NCI-H510A (cell line): ENCODE measurements at places on chromosomes 16 and 17.

- no peak for DNase-seq
Measured at GRCh38 chr17:603406-604114, 111.1 kb downstream of the VPS53 start.

- DNase-seq = no peak
Measured at GRCh38 chr16:50466170-50466569, 82.0 kb upstream of the NKD1 start.

GRCh38 chr17:80937462-80938381 lies 53.9 kb upstream of the CHMP6 start:
- no peak for DNase-seq

DNA sequence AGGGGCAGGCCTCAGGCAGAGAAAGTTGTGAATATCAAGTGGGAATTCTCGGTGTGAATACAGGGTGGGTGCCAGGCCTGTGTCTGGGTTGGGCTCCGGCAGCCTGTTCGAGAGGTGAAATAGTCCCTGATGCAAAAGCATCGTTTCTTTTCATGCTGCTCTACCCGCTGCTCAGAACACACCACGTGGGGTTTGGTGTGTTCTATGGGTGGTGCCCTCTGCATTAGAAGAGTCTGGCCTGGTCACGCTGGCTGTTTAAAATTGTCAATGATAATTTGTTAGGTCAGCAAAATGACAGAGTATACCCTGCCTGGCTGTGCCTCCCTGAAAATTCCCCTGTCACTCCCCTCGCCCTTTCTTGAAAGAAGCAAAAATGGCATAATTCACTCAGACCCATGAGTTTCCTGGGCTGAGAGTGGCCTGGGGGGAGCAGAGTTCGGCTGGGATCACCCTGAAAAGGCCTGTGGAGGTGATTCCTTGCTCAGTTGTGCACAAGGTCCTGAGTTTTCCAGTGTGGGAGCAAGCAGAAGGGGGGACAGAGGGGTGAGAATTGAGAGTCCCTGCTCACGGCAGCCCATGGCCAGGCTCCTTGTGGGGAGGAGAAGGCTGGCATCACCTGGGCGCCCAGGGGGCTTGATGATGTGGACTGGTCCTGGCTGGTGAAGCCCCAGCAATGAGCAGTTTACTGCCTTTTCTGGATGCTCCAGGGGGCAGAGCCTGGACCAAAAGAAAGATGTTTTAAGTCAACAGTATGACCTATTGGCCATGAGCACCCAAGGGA lies 3.2 kb downstream of the CACNG5 start:
- DNase-seq = no peak

DNA sequence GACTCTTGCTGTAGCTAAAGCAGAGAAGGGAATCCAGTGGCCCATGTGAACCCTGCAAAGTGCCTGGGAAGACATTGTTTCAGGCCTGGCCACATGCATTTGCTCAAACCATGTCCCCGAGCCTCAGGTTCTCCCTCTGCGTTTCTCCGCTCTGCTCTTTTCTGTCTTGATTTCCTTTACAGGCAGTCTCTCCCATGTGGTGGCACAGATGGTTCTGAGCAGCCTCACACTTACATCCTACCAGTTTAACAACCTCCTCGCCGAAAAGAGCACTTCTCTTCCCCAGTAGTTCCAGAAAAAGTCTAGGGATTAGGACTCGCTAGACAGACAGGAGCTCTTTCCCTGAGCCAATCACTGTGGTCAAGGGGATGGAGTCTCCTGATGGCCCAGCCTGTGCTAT lies 28.3 kb upstream of the MYH10 start:
- no peak for DNase-seq

DNA sequence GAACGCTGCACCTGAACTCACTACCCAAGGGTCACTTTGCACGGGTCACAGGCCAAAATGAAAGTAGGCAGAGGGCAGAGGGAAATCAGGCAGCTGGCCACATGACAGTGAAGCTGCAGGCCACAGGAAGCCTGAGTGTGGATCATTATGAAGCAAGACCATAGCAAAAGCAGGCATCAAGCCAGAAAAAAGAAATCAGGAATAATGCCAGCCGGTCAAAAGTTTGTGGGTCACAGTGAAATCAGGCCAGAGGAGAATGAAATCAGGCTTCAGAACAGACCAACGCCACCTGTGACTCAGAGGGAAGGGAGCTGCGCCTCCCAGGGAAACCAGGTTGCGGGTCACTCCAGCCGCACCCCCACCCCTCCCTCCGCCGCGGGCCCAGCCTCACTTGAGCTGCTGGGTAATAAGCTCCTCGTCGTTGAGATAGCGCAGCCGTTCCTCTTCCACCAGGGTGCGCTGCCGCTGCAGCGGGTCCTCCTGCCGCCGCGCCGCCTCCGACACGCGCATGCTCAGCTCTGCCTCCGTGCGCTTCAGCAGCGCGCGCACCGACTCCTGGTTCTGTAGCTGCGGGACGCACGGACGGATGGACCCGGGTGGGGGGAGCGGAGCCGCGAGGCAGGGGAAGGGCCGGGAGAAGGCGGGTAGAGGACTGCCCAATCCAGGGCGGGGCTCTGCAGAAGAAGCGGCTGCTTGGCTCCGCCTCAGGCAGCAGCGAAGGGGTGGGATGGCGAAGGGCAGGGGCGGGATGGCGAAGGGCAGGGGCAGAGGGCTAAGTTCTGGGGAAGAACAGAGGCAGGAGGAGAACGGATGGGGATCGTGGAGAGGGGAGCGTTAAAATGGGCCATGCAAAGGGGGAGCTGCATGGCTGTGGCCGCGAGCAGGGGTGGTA lies 47.7 kb downstream of the SRCIN1 start:
- DNase-seq = peak; percentile 95

GRCh38 chr17:59399914-59400313 lies 68.5 kb downstream of the YPEL2 start:
- DNase-seq = no peak

GRCh38 chr16:70512456-70512855 lies 10.9 kb downstream of the COG4 start:
- no peak for DNase-seq

- no peak for DNase-seq
Measured at GRCh38 chr16:66247516-66248481, 118.7 kb upstream of the CDH5 start.

DNA sequence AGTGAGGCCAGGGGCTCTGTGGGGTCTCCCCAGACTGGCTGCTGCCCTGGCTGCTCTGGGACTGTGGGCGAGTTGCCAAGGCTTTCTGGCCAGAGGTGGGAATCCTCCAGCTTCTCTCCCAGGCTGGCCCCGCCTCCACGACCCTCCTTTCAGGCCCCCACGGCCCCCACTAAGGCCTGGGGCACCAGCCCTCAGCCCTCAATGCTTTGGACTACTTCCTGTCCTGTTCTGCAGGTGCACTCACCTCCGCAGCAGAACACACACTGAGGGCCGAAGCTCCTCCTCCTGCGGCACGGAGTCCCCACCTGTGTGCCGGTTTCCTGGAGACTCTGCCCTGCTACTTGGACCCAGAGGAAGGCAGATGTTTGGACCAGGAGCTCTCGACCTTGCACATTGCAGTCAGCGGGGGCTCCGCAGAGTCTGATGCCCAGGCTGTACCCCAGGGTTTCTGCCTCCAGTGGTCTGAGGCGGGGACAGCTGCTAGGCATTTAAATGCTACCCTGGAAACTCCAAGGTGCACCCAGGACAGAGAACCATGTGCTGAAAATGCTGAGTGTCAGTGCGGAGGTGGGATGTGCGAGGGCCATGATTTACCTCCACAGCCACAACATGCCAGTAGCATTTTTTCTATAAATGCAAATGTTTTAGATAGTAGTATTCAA lies 223.8 kb downstream of the IRF8 start:
- DNase-seq = no peak

DNA sequence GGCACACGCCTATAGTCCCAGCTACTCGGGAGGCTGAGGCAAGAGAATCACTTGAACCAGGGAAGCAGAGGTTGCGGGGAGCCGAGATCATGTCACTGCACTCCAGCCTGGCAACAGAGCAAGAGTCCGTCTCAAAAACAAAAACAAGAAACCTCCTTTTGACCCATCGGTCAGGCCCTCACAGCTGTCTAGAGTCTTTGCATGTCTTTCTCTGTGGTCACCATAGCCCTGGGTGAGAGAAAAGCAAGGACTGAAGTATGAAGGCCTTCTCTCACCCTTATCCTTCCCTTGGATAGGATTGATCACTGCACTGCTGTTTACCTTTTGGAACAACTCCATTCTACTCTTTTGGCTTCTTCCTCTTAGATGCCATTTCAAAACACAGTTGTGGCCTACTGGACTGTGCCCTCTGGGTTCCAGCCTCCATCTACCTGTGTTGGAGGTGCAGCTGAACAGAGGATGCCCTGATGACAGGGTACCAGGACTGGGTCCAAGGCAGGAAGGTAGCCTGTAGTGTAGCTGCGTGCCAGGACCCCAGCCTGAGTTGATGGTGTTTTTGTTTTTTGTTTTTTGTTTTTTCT lies 37.1 kb downstream of the LDHD start:
- no peak for DNase-seq

DNA sequence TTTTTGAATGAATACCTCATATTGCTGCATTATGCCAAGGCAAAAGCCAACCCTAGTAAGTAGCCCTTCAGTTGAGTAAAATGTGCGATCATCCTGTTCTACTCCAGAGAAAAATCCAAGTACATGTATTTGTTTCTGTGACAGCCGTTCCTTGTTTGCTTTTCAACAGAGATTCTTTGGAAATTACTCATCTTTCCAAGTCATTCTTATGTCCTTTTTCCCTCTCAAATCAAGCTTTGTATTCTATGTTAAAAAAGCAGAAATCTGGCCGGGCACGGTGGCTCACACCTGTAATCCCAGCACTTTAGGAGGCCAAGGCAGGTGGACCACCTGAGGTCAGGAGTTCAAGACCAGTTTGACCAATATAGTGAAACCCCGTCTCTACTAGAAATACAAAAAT lies 112.9 kb upstream of the HAS3 start:
- DNase-seq = no peak

DNA sequence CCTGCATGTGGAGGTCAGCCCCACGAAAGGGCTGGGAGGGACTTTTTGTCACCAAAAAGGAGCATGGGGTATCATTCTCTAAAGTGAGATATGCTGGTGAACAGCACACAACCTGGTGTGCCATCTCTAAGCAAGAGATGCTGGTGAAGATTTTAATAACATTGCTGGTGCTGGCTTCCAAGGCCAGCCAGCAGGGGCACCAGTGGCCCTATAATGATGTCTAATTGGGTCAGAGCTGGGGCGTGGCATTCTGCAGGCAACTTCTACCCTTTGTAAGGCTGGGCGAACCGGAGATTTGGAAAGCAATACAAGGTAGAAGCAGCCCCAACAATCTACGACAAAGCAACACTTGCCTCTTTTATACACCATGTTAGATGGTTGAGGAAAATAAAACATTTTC lies 16.8 kb downstream of the SDR42E1 start:
- DNase-seq = no peak

- DNase-seq = peak; percentile 75
Measured at GRCh38 chr16:81558444-81559175, 114.0 kb downstream of the CMIP start.

DNA sequence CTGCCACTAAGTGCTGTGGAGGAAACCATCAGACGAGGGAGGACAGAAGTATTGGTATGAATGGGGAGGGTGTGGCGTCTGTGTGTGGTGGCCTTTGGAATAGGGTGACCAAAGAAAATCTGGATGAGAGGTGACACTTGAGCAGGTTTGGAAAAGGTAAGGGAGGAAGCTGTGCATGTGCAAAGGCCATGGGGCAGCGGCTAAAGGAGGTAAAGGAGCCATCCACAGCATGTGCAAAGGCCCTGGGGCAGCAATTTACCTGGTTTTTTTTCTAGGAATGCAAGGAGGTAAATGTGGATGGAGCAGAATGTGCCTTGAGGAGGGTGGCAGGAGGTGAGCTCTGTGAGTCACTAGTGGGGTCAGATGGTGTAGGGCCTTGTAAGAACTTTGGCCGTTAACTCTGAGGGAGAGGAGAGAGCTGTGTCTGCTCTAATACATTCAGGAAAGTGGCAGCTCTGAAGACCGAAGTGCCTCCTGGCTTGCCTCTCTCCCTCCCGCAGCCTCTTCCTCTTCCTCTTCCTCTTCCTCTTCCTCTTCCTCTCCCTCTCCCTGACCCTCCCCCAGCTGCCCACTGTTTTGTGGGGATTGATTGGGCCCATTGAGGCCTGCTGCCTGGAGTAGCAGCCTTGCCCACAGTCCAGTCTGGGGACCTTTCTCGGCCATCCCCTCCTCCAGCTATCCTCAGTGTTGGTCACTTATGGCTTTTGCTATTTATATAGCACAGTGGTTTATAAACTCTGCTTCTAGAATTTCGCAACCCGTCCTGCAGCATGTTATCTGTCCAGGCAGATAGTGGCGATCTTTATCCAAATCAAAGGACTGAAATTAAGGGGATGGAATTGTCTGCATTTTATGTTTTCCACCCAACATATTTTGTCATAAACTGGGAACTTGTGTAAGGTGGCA lies 38.7 kb downstream of the CMIP start:
- DNase-seq = no peak

DNA sequence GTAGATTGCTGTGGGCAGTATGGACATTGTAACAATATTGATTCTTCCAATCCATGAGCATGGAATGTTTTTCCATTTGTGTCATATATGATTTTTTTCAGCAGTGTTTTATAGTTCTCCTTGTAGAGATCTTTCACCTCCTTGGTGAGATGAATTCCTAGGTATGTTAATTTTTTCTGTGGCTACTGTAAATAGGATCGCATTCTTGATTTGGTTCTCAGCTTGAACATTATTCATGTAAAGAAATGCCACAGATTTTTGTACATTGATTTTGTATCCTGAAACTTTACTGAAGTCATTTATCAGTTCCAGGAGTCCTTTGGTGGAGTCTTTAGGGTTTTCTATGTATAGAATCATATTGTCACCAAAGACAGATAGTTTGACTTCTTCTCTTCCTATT lies 19.7 kb upstream of the CDR2 start:
- no peak for DNase-seq

DNA sequence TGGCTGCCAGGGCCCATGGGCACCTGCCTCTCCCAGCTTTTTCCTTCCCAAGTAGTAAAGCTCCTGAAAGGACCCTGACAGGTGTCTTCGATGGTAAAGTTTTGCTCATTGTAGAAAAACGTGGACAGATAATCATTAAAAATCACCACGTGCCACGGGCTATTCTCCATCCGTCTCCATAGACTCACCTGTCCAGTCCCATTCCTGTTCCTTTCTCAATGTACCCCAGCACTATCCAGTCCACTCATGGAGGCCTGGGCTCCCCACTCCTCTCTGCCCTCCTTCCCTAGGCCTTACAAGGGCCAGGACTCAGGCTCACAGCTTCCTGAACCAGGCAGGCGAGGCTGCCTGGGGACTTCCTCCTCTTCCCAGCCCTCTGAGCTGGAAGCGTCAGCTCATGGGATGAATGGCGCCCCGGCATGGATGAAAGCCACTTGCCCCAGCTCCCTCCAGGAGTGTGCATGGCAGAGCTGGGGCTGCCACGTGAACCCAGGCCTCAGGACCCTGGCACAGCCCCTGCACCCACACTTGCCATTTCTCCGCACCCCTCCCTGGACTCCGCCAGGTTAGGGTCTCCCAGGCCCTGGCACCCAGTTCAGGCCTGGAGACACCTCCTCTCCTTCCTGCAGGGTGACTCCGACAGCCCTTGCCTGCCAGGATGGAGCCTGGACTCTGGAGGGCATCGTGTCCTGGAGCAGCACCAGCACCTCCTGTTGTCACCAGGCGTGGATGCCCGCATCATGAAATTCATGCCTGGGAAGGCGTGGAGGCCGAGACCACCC lies 8.8 kb downstream of the CTRB1 start:
- DNase-seq = no peak
